Activated T-cell treated with anti-CD3 and anti-CD28 coated beads for 48 hours (primary cell): ENCODE measurements at places on chromosomes 2 and 18.

DNA sequence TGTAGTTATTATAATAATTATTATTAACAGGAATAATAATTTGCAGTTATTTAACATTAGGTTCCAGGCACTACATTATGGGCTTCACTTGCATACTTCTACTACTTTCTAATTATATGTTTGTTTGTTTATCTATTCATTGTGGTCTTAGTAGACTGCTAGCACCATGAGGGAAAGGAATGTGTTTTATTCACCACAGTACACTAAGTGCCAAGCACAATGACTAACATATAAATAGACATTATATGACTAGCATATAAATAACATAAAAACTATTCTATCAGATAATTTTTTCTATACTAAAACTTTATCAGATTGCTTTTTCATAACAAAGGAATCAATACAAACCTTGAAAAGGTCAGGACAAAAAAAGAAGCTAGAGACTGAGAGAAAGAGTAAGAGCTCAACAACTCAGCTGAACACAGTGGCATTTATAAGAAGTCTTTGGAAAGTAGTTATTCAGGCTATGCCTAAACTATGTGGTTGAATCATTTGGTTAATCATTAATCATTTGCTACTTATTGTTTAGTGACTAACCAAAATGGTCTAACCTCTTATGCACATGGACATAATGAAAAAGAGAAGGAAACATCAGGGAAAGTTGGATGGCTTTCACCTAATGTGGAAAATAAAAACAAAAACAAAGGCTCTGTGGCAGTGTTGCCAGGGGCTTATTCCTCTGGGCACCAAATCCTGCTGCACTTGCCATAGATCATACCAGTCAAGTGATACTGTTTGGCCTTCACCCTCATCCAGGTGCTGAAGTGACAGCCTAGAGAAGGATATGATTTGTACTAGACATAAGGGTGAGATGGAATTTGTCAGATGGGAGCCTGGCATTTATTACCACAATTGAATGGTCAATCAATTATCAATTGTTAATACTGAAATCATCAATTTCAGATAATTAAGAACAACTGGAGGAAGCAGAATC, 174.9 kb downstream of the ETAA1 start:
- no peak for DNase-seq

GRCh38 chr2:235286622-235287374, 207.0 kb upstream of the AGAP1 start:
- no peak for DNase-seq

DNA sequence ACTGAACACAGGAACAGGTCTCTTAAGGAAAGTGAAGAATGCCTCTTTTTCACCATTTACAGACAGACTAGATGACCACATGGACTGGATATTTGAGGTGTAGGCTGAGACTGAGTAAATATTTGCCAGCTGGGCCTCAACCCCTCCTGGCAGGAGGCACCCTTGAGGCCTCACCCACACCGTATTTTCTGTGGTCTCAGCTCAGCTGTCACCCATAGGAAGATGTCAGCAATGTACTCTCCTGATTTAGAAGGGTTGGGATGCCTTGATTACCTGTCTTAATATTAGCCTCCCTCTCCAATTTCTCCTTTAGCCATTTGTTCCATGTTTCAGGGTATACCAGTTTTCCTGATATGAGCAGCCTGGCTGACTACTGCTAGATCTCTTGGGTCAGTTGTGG, 20.3 kb downstream of the ADCYAP1 start:
- no peak for DNase-seq

DNA sequence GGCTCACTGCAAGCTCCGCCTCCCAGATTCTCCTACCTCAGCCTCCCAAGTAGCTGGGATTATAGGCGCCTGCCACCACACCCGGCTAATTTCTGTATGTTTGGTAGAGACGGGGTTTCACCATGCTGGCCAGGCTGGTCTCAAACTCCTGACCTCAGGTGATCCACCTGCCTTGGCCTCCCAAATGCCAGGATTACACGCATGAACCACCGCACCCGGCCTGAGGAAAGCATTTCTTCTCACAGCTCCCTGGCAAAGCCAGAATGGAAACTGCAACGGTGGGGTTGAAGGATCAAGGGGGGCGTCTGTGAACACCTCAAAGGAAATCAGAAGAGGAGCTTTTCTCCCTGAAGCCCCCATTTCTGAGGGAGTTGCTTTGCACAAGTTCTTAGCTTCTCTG, 11.2 kb upstream of the TEX51 start:
- no peak for DNase-seq

- DNase-seq, result no peak
Observed at GRCh38 chr2:26816893-26817292, 31.0 kb downstream of the CENPA start.

GRCh38 chr2:142142595-142142994, 11.8 kb upstream of the LRP1B start:
- DNase-seq, result no peak

- no peak for DNase-seq
Observed at GRCh38 chr2:161306919-161307318, 1.3 kb upstream of the PSMD14 start.

GRCh38 chr2:103005393-103005792, 243.6 kb downstream of the TMEM182 start:
- no peak for DNase-seq

DNA sequence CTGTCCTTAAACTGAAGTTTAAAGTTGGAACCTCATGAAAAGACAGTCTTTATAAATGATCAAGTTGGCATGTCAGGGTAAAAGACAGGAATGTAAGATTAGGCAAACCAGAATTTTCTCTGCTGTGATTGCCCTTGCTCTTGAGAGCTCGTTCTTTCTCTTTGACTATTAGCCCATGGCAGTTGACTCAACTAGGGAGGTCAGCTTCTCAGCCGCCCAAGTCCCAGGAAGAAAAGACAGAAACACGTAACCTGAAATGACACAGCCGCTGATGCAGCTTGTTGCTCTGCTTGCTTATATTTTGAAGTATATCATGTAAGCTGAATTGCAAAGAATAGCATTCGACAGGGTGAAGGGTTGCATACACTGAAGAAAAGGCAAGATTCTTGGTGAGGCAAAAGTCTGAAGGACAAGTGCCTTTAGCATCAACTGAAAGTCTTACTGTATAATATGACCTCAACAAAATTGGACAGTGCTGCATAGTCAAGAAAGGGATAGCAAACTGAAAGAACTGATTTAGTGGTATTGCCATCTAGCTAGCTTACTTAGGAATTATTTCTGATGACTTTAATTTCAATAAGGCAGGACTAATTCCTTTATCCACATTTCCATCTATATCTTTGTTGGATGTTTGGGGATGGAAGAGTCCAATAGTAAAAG, 54.7 kb downstream of the ARHGAP15 start:
- DNase-seq, result no peak

DNA sequence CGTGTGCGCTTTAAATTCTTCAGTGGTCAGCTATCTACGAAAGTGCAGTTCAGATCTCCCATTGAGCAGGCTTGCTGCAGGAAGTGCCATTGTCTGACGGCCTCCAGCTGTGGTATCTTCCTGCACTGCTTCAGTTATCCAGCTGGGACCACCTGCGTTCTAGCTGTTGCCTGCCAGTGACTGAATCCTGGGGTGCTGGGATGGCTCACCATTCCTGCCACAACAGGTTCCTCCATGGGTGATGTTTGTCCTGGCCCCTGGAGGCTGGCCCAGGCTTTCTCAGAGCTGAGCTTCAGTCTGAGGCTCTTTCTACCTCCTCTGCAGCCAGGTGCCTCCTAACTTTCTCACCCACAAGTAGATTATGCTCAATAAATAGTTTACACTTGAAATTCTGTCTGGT, 498.5 kb upstream of the HS6ST1 start:
- no peak for DNase-seq

- no peak for DNase-seq
Observed at GRCh38 chr2:191748528-191749180, 70.7 kb downstream of the NABP1 start.

DNA sequence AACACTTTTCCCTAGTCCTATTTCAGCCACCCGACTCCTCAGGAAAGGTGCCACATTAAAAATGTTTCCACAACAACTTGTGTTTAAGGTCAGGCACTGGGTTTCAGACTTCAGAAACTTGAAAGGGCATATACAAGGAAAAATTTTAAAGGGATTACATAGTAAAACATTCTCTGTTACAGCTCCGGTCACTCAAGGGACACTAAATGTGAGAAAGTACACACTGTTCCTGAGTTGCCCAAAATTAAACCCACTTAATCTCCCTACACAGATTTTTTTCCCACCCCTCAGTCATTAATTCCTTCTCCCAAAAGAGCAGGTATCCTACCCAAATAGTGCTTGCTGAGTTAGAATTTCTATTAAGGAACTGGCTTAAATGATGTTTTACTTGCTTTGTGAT, 14.2 kb downstream of the STK39 start:
- no peak for DNase-seq

DNA sequence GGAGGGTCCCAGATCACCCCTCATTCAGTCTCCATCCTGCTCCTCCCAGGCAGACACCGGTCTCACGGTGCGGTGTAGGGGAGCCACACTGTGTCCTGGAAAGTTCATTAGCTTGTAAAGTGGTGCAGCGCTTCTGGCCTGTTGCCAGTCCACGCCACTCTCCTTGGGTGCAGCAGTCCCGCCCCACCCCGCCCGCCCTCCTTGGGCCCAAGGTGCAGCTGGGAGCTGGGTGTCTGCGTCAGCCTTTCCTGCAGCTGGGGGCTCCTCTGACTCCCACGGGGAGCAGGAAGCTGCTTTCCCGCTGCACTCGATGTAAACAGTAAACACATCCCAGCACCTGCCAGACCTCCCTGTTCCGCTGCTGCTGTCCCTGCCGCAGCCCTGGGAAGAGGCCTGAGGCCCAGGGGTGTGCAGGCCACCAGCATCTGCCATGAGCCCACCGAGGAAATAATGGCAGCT, 53.8 kb upstream of the ASB18 start:
- DNase-seq, result no peak

- DNase-seq, result no peak
Observed at GRCh38 chr2:153558247-153558646, 79.7 kb upstream of the RPRM start.

DNA sequence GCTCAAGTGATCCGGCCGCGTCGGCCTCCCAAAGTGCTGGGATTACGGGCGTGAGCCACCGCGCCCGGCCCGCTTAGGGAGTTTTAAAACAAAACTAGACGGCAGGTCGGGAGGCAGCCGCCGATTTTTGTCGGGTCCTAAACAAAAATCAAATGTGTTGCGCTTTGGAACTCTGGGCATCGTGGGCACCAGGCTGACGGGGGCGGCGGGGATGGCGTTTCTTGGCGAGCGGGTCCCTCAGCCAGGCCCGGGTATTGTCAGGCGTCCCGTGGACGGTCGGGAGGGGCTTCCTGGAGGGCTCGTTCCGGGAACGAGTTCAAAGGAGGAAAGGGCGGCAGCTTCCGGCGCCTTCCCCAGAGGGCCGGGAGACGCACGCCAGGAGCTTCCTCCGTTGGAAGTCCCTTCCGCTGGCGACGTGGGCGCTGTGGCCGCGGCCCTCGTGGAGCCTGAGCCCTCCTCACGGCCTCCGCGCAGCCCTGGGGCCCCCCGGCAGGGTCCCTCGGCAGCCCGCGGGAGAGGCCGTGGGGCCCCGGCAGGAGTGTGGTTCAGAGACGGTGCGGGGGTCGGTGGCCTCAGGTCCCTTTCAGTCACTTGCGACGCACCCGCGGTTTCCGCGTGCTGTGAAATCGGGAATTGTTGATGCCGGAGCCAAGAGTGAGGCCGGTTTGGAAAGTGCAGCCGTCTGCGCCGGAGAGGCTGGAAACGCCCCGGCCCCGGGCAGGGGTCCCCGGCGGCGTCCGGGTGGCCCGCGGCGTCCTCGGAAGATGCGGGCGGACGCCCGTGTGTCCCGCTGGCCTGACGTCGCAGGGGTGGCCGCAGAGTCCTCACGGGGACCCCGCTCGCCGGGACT, 59.3 kb downstream of the EMILIN2 start:
- DNase-seq, result peak; percentile 49

DNA sequence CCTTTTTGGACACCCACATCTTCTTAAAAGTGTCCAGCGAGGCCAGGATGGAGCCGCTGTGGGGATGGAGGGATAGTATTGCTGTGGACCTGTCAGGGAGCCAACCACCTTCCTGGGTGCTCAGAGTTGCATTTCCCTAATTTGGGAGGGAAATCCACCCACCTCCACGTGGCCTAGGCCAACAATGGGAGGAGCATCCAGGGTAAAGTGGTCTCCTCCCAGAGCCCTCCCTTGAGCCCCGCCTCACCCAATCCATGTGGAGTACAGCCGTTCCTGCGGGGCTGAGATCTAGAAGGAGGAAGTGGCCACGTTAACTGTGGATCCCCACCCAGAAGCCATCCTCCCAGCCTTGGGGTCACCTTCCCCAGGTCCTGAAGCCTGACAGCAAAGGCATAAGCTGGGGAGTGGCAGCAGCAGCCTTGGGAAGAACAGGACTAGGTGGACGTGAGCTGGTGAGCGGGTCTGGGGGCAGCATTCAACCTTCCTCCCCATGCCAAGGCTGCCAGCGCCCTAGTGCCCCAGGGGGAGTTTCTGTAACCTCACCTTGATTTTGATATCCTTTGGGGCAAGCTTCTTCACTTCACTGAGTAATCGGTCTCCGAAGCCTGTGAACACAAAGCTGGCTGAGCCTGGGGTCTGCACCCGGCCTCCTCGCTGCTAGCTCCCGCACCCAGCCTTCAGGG, 6.8 kb downstream of the ACTR1B start:
- no peak for DNase-seq

- DNase-seq, result no peak
Observed at GRCh38 chr2:215059724-215060123, 78.7 kb downstream of the ABCA12 start.

GRCh38 chr2:240714747-240715725, 23.4 kb downstream of the AQP12A start:
- no peak for DNase-seq

DNA sequence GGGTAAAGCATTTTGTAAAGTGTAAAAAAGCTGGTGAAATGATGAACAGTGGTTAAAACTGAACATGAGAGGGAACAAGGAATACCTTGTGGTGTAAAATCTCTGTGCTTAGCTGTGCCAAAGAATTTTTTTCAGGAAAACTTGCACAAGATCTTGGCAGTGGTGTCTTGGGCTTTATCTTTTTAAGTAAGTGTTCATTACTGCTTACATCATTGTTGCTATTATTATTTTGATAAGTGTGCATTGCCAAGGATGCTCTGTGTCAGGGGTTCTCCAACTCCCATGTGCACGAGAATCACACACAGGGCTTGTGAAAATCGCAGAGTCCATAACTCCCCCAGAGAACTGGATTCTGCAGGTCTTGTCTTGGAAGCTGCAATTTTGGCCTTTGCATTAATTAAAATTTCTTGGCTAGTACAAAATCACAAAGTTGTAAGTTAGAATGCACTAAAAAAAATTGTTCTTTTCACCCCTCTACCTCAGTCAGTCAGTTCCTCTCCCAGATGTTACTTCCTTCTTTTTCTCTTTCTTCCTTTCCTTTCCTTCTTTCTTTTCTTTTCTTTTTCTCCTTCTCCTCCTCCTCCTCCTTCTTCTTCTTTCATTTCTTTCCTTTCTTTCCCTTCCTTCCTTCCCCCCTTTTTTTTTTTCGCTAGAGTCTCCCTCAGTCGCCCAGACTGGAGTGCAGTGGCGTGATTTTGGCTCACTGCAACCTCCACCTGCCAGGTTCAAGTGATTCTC, 37.8 kb downstream of the GATA6 start:
- DNase-seq, result no peak

GRCh38 chr2:17146358-17146757, 371.9 kb downstream of the RAD51AP2 start:
- no peak for DNase-seq
